ENCODE measurements at places on chromosomes 3 and 15.

DNA sequence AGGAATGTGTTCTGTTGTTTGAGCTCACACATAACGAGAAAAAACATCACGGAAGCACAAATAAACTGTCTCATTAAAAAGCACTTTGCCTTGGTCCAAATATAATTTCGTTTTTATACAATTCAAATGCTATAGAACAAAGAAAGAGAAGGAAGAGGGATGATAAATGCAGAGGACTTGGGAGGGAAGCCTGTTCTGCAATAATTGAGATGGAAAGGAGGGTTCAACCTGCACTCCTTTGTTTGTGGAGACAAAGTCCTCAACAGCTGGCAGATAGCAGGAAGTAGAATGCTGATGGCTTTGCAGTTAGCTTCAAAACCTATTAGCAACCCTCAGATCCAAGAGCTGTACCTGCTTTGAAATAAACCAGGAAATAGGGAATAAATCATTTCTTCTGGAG is 1010.8 kb downstream of the FHIT start:
- DNase-seq = no peak

GRCh38 chr3:38276081-38276916 is 5.8 kb upstream of the SLC22A14 start:
- DNase-seq = no peak

DNA sequence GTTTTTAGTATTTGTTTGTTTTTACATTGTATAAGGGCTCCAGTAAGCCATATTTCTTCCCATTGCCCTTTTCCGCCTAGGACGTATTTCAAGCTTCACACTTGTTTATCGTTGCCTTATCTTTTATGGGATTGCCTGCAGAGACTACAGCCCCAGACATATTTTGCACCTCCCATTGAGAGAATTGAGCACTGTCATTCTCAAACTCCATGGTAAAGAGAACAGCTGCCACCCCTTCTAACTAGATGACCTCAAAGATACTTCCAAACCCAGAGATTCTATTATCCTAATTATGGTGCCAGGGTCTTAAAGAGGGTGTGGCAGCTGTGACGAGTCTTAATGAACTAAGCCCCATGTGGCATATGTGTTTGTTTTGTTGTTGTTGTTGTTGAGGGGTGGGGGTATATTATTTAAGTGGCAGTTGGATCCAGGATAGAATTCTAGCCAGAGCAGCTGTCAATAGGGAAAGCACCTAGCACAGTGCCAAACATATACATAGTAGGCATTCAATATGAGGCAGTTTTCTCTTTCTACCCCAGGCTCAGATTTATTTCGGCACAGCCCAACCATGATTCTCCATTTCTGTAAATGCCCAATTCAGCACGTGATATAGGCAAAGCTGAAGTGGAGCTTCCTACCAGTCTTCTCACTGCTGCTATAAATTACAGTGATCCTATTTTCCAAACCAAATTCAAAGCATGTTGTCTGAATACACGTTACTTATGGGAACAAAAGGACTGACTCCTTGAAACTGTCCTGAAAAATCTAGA is 932 bp upstream of the TP53BP1 start:
- no peak for DNase-seq

DNA sequence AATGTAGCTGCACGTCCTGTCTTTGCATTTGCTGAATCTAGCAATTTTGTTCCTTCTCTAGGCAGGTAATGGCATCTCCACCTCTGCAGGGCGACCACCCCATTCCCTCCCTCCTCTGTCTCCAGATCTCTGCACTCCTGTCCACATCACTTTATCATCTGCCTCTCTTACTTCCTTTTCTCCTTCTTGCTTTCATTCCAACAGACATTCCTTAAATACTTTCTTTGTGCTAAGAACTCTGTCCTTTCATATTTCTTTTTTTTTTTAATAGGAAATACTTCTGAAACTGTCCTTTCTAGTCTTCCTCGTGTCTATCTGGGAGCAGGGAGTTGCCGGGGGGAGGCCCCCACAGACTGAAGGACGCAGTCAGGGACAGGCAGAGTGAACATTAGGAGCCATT is 7.2 kb downstream of the ITIH3 start:
- no peak for DNase-seq

DNA sequence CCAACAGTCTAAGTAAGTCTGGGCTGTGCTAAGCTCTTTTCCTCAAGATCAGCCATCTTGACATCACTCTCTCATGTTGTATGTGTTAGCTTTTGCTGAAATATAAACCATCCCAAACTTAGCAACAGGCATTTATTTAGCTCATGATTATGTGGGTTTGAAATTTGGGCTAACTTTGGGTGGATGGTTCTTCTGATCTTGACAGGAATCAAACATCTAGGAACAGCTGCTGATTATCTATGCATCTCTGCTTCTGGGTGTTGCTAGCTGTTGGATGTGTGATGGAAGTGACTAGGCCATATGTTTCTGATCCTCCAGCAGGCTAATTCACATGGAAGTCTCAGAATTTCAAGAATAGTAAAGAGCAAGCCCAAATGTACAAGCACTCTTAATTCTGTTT is 615.2 kb upstream of the TGFBR2 start:
- no peak for DNase-seq

GRCh38 chr3:89699771-89700170 is 592.4 kb downstream of the EPHA3 start:
- no peak for DNase-seq

DNA sequence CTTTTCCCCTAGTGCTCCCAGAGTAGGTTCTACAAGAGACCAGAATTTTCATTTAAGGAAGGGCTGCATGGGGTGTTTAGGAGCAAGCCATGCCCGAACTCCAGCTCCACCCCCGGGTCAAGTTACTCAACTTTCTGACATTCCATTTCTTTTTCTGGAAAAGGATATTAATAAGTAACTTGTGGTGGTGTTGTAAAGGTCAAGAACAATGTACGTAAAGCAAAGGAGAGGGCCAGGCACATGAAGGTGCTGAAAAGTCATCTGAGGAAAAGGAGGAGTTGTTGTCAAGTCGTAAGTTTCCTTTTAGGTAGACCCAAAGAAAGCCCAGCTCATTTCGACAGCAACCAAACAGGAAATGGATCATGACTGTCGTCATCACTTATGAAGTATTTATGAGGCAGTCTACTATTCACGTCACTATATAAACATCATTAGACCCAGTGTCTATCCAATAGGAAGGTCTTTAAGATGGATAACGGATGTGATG is 319.6 kb upstream of the IL12A start:
- peak; percentile 47 for DNase-seq

DNA sequence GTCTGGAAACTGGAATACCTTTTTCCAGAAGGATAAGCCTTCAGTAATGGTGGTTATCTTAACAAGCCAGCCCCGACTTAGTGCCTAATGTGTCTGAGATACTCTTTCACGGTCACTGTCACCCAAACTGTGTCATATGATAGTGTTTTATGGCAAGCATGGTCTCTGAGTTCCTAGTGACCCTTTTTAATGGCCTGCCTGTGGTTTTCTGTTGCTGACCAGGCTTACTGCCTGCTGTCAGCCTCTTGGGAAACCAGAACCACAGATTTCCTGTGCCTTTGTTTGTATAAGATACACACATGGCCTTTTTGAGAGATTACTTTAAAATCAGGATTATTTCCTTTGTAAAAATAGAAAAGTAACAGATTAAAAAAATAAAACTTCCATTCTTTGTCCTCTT is 22.4 kb downstream of the HPS3 start:
- peak; percentile 58 for DNase-seq

DNA sequence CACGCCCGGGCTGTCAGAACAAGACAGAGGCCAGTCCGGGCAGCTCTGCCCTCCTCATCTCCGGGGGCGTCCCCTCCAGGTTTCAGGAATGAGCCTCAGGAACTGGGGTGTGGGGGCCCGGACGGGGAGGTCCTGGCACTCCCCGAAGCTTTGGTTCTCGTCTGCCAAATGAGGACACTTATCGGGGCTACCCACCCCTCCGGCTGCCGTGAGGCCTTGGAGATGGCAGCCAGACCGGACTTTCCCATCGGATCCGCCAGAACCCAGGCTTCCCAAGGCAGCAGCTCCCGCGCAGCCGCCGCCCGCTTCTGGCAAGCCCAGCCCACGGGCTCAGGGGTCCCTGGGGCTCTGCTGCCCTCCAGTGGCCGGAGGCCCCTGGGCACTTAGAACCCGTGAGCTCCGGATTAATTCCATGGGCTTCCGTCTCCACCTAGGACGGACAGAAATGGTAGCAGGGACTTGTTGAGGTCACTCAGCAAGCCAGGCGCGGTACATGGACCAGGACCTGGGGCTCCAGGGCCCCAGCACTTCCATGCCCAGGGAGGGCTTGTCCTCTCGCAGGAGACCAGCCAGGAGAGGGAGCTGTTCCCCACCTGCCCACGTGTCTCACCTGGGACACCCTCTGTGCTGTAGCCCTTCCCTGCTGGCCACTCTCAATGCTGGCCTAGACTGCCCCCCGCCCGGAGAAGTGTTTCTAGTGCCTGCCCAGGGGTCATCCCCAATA is 89.4 kb downstream of the LINGO1 start:
- peak; percentile 88 for DNase-seq
